ENCODE measurements at places on chromosomes 12 and 14.
A peak's percentile ranks its signal among the peaks of the same experiment; 100 is the strongest.

GRCh38 chr14:71133296-71133695, 226.0 kb downstream of the PCNX1 start:
- DNase-seq: no peak

- no peak for DNase-seq
Observed at GRCh38 chr14:58574623-58575022, 63.1 kb upstream of the DACT1 start.

DNA sequence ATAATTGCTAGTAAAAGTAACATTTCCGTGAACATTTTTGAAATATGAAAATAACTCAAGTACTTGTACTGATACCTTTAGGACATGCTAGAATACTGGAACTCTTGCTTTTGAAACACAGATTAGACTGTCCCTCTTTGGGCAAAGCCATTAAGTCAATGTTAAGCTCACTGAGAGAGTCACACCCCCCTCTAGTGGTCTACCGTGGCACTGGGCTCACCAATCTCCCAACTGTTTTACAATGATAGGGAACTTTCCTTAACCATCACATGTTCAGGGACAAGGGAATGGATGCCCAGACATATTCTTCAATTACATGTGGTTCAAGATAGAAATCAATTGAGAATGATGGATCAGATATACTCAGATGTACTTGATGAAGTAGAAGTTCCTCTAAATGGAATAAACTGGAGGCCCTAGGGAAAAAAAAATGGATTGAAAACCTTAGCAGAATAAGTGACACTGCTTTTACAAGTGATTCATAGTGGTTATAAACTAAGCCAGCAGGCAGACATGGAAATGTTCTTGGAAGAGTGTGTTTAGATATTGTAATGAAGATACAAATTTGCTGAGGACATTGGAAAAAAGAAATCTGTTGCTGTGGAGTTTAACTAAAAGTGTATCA, 17.8 kb downstream of the NANOG start:
- DNase-seq: no peak

DNA sequence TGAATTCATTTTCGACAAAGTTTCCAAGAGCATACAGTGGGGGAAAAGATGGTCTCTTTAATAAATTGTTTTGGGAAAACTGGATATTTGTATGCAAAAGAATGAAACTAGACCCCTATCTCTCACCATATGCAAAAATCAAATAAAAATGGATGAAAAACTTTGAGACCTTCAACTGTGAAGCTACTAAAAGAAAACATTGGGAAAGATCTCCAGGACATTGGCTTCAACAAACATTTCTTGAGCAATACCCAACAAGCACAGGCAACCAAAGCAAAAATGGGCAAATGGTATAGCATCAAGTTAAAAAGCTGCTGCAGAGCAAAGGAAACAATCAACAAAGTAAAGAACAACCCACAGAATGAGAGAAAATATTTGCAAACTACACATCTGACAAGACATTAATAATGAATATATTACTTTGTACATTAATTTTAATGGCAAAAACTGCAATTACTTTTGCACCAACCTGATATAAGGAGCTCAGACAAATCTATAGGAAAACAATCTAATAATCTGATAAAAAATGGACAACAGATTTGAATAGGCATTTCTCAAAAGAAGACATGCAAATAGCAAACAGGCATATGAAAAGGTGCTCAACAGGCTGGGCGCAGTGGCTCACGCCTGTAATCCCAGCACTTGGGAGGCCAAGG, 50.7 kb downstream of the NUBPL start:
- no peak for DNase-seq

GRCh38 chr12:68428724-68429501, 96.8 kb upstream of the MDM1 start:
- DNase-seq: no peak

DNA sequence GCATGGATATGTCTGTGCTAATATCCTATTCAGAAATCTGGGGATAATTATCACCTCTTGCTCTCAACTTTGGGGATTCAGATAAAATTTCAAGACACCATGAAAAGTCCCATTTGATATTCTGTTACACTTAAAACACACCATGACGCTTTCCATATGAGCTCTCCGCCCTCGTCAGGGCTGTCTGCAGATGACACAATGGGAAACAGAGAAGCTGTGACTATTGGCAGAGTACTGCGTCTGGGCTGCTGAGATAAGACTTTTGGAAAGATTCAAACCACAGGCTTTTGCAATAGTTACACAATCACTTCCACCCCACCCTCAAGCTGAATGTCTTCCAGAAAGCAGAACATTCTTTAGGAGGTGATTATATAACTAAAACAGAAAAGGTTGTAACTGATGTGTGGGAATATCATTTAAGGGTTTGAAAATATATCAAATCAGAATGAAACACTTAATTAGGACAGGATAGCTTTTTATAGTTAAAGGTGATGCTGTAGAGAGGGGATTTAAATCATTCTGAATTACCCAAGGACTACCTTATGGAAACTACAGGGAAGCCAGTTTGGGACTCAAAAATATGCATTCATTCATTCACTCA, 75.3 kb upstream of the TMPO start:
- DNase-seq: no peak

DNA sequence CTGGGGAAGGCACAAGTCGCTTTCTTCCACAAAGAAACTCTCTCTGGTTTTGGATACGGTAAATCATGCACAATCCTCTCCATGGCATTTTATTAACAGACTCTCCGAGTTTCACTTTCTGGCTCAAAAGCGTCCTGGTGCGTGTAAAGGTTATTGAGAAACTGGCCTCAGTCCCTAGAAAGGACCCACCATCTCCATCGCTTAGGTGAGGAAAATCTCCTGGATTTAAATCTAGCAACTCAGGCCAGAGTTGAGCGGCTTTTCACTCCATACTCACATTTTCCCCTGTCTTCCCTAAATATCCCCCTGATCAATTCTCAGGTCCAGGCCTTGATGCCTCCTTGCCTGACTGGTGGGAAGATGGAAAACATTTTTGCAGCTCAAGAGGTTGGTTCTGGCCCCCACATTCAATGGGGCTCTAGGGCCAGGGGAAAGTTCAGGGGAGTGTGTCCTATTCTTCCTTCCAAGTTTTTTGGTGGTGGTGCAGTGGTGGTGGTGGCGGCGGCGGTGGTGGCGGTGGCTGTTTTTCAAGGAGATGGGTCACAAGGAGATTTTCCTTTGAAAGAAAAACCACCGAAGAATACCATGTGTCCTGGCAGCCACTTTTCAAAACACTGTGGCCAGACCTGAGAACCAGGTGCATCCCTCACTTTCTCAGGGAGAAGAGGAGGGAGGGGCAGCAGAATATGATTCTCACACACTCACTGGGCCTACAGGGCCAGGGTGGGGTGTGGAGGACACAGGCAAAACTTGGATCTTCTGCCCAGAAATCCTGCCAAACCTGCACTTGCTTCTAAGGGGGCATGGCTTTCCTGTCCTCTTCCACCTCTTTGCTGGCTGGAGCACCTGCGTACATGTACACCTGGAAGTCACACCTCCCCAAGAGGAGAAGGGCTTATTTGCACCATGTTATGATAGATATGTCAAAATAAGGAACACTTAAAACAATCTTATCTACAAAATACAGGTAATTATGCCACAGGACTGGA, 46.7 kb upstream of the PNMA1 start:
- no peak for DNase-seq

GRCh38 chr12:106223485-106224354, 24.1 kb downstream of the CKAP4 start:
- DNase-seq: peak; percentile 30

DNA sequence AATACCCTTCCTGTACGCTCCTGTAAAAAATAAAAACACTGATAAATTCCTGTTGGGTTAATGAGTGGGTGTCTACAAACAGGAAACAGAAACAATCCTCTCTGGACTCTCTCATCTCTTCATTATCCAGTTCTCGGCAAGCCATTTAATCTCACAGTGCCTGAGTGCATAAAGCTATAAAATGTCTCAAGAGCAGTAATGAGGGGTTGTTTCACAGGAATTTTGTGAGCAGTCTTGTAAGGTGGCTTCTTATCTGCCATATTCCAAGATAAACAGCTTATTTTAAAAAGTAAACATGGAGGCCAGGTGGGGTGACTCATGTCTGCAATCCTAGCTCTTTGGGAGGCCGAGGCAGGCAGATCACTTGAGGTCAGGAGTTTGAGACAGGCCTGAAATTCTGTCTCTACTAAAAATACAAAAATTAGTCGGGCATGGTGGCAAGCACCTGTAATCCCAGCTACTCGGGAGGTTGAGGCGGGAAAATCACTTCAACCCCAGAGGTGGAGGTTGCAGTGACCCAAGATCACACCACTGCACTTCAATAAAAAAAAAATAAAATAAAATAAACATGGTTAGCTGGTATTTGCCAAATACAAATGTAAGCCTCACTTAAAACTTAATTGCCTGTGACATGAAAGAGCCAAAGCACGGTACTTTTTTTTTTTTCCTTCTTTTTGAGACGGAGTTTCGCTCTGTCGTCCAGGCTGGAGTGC, 54.0 kb downstream of the CLIP1 start:
- DNase-seq: peak; percentile 33

DNA sequence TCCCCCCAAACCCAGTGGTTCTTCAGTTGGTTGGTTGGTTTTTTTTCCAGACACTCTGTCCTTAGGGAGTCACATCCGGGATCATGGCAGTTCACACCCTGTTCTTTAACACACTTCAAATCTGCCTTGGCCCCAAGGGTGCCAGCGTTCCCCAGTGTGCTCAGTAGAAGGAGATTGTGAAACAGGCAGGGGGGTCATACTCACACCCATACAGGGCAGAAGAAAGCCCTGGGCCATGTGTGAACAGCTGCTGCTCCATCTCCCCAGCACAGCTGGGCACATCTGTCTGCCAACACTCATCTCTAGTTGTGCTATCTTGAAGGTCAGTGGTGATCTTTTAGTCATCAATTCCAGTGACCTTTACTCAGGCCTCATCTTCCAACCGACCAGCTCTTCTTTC, 64.4 kb upstream of the FUT8 start:
- no peak for DNase-seq

DNA sequence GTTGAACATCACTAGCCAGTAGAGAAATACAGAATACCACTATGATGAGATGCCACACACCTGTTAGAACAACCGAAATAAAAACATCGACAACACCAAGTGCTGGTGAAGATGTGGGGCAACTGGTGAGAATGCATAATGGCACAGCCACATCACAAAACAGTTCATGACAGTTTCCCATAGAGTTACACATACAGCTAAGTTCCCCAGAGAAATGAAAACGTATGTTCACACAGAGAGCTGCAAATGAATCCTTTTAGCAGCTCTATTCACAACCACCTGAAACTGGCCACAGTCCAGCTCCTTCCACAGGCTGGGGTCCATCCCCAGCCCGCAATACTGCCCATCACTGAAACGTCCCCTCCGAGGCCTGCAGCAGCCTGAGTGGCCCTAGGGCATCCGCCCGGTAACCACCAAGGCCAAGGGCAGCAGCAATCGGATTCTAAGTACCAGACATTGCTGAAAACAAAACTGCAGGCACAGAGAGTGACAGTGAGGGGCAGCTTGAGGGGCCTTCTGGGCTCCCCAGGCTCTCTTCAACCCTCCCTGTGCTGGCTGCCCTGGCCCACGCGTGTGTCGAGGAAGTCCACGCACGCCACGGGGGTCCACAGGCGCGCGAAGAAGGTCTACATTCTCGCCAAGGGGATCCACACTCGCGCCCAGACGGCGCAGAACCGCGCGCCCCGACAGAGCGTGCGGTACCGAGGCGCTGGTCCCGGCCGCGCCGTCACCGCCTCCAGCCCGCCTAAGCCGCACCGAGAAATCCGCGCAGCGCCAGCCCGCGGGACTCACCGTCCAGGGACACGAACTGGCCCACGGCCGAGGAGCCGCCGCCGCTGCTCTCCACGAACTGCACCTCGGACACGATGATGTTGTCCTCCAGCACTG, 903 bp downstream of the BRF1 start:
- no peak for DNase-seq

All from DMS153 (cell line).